Activated CD4-positive, alpha-beta T cell treated with anti-CD3 and anti-CD28 coated beads, Interleukin-2, amount 10 ng/mL, durations not matched to agents 24 days and 14 days (primary cell): ENCODE measurements at places on chromosomes 1 and 21. TPM values are rescaled to one million over a fixed set of nuclear protein-coding genes. Genes with fewer than 3 reads are reported as not detected.

The RPE65 gene
- not detected in 2 replicates for total RNA-seq

The LAMTOR5 gene
- total RNA-seq = 170 and 180 TPM in 2 replicates

The KIF26B gene
- total RNA-seq = 0.02 and 0.07 TPM in 2 replicates

DNA sequence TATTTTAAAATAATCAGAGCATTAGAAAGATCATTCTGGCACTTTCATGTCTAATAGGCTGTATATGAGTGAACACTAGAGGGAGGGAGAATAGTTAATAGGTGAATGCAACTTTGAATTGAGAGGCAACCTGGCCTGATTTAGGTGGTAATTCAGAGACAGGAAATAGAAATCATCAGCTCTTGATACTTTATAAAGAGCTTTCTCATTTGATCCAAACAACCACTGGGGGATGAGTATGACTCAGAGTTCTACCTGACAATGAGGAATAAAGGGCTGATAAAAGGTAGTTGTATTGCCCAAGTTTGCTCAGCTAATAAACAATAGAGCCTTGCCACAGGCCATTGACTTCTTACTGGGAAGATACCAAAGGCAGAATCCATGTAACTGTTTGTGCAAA lies 5.2 kb upstream of the FAM89A start:
- no peak overlapping the region for H3K4me3 ChIP-seq
- no peak for DNase-seq
- H3K4me1 ChIP-seq = peaks cover 9% of the 10 kb centered on the region
- H3K36me3 ChIP-seq = no peaks in the 10 kb centered on the region
- peaks cover 65% of the 10 kb centered on the region for H3K27me3 ChIP-seq
- no peak overlapping the region for H3K27ac ChIP-seq

The UMODL1 gene
- total RNA-seq = not detected in 2 replicates

The BMP8B gene
- 0.37 and 0.43 TPM in 2 replicates for total RNA-seq

The B3GALT5 gene
- total RNA-seq = not detected in 2 replicates

GRCh38 chr1:169565335-169566271 lies 20.7 kb downstream of the F5 start:
- H3K36me3 ChIP-seq = peaks cover 56% of the 10 kb centered on the region
- no peak for DNase-seq
- H3K4me1 ChIP-seq = peaks cover 13% of the 10 kb centered on the region
- H3K4me3 ChIP-seq = no peak overlapping the region

The LIN28A gene
- not detected in 2 replicates for total RNA-seq

DNA sequence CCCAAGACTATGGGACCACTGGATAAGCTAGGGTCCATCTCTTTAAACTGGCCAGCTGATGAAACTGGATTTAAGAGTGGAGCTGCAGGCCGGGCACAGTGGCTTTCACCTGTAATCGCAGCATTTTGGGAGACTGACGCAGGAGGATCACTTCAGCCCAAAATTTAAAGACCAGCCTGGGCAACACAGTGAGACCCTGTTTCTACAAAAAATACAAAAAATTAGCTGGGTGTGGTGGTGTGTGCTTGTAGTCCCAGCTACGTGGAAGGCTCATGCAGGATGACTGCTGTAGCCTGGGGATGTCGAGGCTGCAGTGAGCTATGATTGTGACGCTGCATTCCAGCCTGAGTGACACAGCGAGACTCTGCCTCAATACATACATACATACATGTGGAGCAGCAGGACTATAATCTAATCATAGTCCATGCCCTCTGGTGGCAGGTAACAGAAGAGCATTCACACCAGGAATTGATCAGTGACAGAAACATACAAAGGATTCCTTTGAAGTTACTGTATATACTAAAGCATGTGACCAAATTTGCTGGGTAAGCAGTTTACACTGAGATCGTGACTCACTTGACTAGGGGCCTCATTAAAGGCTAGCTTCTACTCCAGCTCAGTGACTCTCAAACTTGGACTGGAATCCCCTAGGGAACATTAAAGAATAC lies 101.5 kb upstream of the SLFNL1 start:
- no peaks in the 10 kb centered on the region for H3K36me3 ChIP-seq
- H3K27me3 ChIP-seq = no peaks in the 10 kb centered on the region
- peak; percentile 68 for DNase-seq

DNA sequence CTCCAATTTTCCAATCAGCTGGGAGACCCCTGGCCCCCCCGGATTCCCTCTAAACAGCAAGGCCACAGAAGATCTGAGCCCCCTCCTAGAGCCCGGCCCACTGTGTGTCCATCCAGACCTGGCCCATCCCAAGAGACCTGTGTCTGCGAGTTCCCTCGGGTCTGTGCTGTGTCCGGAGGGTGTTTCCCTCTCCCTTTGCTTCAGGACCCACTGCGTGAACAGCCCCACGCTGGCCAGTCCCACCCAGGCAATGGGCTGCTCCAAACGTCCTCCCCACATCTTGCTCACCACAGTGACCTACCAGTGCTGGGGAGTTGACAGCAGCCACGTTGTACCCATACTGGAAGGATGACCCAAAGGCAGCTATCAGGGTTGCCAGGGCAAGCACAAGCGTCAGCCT lies 11.6 kb downstream of the SLC2A5 start:
- H3K4me1 ChIP-seq = no peaks in the 10 kb centered on the region
- no peak overlapping the region for H3K4me3 ChIP-seq
- DNase-seq = no peak

- no peak overlapping the region for H3K4me3 ChIP-seq
- H3K27me3 ChIP-seq = no peaks in the 10 kb centered on the region
- no peak overlapping the region for H3K27ac ChIP-seq
- DNase-seq = no peak
These were observed 3.8 kb upstream of the C2CD4D start for GRCh38 chr1:151843398-151843797.

- no peaks in the 10 kb centered on the region for H3K36me3 ChIP-seq
- H3K27me3 ChIP-seq = no peaks in the 10 kb centered on the region
- no peak overlapping the region for H3K27ac ChIP-seq
- DNase-seq = no peak
These were observed 289.7 kb upstream of the NRIP1 start for GRCh38 chr21:15354516-15354915.

DNA sequence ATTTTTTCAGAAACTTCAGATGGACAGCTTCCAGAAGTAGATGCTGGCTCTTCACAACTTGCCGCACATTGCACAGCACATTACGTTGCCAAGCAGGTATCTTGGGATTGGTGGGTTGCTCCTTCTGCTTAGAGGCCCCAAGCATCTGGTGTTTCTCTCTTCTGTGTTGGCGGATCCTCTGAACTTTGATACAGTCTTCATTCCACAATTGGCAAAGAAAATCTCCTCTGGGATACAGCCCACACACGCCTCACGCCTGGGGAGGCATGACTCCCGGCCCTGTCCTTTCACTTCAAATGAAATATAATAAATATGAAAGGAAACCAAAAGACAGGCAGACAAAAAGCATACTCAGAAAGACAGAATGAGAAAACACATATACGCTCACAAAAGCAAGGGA lies 72.3 kb upstream of the PPP2R5A start:
- H3K27me3 ChIP-seq = no peaks in the 10 kb centered on the region
- no peak for DNase-seq
- peaks cover 6% of the 10 kb centered on the region for H3K4me1 ChIP-seq
- H3K36me3 ChIP-seq = no peaks in the 10 kb centered on the region

The CA6 gene
- 1.0 and 1.3 TPM in 2 replicates for total RNA-seq

The GJA9 gene
- total RNA-seq = not detected in 2 replicates

- peaks cover 4% of the 10 kb centered on the region for H3K27me3 ChIP-seq
- no peak for DNase-seq
- H3K27ac ChIP-seq = peak overlapping the region; percentile 70
- no peak overlapping the region for H3K4me3 ChIP-seq
- no peaks in the 10 kb centered on the region for H3K4me1 ChIP-seq
- H3K36me3 ChIP-seq = no peaks in the 10 kb centered on the region
These were observed 67.6 kb downstream of the FHAD1 start for GRCh38 chr1:15314328-15315281.

The KRTAP19-3 gene
- not detected in 2 replicates for total RNA-seq
